ENCODE measurements at places on chromosomes 4 and X.

- DNase-seq = no peak
Measured at GRCh38 chr4:99221980-99222379, 2.9 kb upstream of the ADH6 start.

GRCh38 chrX:112800971-112801775 lies 39.5 kb downstream of the AMOT start:
- DNase-seq = no peak

GRCh38 chr4:152117520-152117919 lies 356.7 kb upstream of the GATB start:
- DNase-seq = no peak

DNA sequence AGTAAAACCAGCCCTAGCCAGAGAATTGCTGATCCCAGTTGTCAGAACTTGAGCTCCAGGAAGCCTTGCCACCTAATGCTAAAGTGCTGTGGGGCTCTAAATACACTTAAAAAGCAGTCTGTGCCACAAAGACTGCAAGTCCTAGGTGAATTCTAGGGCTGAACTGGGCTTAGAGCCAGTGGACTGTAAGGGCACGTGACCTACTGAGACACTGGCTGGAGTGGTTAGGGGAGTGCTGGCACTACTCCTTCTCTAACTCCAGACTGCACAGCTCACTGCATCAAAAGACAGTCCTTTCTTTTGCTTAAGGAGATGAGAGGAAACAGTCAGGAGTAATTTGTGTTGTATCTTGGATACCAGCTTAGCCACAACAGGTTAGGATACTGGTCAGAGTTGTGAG lies 1240.2 kb downstream of the FAM133A start:
- no peak for DNase-seq

DNA sequence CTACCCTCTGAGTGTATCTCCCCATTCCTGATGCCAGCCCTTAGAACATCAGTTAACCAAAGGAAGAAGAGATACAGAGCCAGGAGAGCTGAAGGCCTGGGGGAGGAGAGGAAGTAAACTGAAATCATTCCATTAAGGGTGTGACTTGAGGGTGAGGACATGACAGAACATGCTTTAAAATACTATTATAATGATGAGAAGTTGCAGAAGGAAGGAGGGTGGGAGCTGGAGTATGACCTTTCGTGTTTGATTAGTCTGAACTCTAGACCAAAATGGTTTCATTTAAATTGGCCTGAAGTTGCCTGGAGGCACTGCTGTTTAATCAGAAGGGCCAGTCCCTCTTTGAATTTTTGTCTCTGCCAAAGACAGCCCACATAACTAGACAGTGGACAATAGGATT lies 11.4 kb downstream of the INTS6L start:
- DNase-seq = no peak

DNA sequence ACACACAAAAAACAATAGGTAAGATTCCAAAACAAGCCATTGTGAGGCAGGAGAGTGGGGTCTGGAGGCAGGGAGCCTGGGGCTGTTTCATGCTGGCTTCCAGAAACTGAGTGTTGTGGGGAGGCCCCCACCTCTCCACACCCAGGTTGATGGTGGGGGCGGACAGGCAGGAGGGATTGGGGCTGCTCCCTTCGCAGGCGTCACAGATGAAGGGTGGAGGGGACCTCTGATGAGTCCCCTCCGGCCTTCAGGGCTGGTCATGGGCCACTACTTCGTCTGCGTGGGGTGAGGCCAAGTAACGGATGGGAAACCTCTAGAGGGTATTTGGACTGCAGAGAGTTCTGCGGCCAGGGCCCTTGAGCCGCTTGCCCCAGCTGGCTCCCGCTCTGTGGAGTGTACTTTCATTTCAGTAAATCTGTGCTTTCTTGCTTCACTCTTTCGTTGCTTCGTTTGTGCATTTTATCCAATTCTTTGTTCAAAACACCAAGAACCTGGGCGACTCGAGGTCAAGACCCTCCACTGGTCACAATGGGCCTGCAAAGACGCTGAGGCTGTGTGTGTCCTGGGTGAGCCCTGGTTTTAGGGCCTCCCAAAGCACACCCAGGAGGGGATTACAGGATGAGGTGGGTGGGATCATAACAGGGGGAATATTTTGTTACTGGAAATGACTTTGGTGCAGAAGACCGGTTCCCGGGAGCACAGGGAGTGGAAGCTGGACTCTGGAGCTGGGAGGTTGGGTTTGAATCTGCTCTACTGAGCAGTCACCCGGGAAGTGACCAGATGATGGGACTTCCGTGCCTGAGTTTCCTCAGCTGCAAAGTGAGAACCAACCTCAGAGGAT lies 83.7 kb upstream of the ADRA2C start:
- no peak for DNase-seq

DNA sequence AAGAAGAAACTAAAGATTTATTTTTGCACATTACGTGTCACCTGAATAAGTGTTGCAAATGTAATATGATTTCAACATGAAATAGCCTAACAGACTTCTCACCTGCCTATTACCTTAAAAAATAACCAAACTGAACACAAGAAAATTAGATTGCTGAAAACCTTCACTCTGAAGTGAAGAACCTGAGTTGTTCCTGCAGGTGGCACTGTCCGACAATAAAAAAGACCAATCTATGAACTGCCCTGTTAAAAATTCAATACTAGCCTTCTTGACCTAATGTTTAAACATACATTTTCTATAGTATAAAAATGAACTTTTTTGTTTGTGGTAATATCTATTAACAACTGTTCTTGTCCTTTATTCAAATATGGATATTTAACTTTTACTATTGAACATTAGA lies 69.2 kb upstream of the PNPLA4 start:
- no peak for DNase-seq

- no peak for DNase-seq
Measured at GRCh38 chrX:33183361-33183760, 28.0 kb downstream of the DMD start.

DNA sequence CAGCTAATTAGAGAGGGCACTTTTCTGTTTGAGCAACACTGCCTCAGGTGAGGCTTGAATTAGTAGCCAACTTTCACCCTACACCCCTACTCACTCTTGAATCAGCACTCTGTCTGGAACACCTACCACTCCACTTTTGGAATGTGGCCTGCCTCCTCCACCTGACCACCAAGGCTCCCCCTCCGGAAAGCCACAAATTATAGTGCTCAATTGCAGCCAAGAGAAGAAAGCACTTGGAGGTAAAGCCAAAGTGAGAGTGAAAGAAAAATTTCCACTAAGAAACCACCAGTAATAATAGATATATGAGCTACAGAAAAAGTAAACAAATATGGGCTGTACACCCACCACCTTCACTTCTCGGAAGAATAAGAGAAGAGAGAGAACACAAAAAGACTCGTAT lies 41.1 kb downstream of the PPP3CA start:
- no peak for DNase-seq

- no peak for DNase-seq
Measured at GRCh38 chr4:103451341-103451740, 253.2 kb upstream of the CENPE start.

- DNase-seq = no peak
Measured at GRCh38 chrX:30735839-30736238, 82.6 kb downstream of the GK start.

DNA sequence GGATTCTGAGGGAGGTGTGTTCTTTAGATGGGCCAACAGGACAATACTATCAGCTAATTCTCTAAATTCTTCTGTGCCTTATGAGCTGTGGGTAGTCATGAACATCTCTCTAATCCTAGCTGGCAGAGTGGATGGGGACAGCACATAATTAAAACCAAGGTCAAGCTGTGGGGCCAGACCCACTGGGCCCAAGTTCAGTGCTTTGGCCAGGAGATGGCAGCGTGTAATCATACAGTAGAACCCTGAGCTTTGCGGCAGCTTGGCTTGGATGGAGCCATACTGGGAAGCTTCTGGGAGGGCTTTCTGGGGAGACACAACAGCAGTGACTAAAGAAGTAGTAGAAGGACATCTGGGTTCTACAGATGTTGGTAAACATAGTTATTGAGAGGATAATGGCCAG lies 140.3 kb upstream of the CXCL13 start:
- DNase-seq = no peak

- no peak for DNase-seq
Measured at GRCh38 chrX:129445436-129445835, 77.9 kb downstream of the SMARCA1 start.

DNA sequence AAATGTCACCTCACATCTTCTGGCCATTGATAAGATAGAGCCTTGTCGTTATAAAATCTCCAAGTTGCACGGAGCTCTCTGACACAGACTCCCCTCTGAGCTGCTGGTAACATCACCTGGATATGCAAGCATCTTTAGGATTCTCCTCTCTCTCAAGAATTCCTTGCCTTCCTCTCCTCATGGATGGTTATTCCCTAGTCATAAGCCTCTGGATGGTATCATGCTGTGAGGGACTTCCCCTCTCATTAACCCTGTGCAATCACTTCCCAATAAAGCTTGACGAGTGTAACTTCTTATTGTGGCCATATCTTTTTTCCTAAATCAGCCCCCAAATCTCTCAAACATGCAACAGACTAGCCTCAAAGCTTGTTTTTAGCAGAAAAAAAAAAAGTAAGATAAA lies 1057.0 kb upstream of the SLIT2 start:
- DNase-seq = no peak

DNA sequence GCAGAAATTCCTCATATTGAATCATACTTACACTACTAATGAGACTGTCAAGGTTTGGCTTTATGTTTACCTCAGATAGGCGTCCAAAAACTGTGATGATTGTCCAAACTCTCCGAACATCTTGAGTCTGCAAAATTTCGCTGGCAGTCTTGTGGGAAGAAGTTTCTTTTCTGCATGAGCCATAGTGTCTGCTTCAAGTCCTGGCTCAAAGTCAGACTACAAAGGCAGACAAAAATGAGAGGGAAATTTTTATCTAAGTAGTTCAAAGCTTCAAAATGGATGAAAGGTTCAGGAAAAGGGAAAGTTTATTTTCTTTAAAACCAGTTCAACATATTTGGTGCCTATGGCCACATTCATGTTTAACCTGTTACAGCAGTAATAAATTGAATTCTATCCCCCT lies 40.7 kb downstream of the PALLD start:
- no peak for DNase-seq

- DNase-seq = no peak
Measured at GRCh38 chrX:42093756-42094155, 170.4 kb upstream of the CASK start.

GRCh38 chr4:98283219-98284189 lies 22.3 kb downstream of the RAP1GDS1 start:
- no peak for DNase-seq

DNA sequence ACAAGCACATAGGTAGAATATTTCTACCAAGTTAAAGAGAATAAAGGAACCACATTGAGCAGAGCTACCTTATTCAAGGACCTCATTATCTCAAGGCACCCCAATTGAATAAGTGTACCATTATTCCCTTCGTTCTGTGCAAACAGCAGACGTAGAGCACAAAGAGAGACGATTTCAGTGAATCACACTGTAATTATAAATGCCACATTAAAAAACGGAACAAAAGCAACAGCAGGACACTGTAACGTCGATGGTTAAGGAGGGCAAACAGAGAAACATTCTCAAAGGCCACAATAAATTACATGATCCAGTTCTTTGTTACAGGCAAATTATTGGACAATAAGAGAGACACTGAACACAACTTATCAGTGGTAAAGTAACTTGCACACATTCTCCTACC lies 644.1 kb upstream of the TENM3 start:
- peak; percentile 16 for DNase-seq

DNA sequence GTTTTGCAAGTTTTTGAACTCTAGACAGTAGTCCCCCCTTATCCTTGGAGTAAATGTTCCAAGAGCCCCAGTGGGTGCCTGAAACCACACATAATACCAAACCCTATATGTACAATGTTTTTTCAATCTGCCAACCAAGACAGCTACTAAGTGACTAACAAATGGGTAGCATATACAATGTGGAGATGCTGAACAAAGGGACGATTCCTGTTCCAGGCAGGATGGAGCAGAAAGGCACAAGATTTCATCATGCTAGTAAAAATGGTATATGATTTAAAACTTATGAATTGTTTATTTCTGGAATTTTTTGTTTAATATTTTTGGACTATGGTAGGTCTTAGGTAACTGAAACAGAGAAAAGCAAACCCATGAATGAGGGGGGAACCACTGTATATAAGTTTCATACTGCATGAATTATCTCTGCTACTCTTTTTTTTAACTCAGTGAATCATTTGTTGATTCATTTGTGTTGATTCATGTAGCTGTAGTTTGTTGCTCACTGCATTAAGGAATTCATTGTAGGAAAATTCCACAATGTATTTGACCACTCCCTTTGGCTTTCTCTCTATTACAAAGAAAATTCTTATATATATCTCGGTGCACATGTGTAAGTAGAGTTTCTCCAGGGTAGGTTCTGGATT lies 21.9 kb upstream of the ANXA3 start:
- DNase-seq = no peak

DNA sequence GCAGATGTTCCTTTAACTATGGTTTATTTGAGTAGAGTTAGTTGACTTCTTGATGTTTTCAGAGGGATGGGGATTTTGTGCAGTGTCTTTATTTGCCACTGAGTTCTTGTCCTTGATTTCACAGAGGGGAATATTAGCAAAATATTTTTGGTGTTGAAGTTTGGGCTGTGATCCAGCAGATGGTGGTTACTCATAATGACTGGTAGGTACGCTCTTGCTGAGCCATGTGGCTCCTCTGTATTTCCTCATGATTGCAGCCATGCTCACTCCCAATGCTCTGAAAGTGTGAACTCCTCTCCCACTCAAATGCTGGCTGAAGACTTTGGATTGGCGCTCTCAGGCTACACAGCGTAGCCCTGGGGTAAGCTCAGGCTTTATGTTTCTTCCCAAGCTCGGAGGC lies 77.7 kb downstream of the KLF8 start:
- no peak for DNase-seq

- no peak for DNase-seq
Measured at GRCh38 chr4:5809216-5809776, 83.6 kb downstream of the CRMP1 start.

DNA sequence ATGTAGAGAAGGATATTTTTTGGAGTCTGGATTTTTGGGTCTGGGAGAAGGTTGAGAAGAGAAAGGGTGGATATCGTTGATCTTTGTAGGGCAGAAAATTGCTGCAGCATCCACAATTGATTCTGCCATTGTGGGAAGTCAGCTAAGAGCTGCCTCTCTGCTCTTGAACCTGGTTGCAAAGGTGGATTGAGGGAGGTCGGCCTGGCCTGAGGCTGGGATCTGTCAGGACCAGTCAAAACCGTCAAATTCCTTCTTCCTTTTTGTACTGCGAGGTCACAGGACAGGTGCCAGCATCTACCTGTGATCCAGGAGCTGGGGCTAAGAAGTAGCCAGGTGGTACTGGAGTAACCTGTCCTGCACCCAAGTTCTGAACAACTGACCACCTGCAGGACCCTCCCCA lies 93.7 kb downstream of the SHOX start:
- DNase-seq = no peak

DNA sequence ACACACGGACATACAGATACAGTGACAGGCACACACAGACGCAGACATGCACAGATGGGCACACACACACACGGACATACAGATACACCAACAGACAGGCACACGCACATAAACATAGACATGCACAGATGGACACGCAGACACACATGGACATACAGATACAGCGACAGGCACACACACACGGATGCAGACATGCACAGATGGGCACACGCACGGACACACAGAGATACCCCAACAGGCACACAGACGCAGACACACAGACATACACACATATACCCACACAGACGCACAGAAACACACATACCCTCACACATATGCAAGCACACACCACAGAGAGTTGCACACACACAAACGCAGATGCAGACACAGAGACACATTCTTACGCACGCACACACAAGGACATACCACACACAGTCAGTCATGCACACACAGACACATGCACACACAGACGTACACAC lies 24.4 kb upstream of the SLC25A6 start:
- DNase-seq = no peak

GRCh38 chr4:127251423-127251822 lies 381.3 kb upstream of the INTU start:
- DNase-seq = no peak

- DNase-seq = no peak
Measured at GRCh38 chr4:130183096-130183495, 1087.1 kb downstream of the C4orf33 start.

Data from NCI-H1436 treated with DMSO at 0.1 percent for 48 hours (cell line).